ENCODE measurements at places on chromosomes 12 and 14. TPM values are rescaled to one million over a fixed set of nuclear protein-coding genes. Genes with fewer than 3 reads are reported as not detected.
A peak's percentile ranks its signal among the peaks of the same experiment; 100 is the strongest.

The SLC6A12 gene
- not detected for polyA plus RNA-seq

The SMOC1 gene
- 10.6 TPM for polyA plus RNA-seq

The RBP5 gene
- polyA plus RNA-seq = not detected

GRCh38 chr12:6074979-6075585 is 49.4 kb downstream of the VWF start:
- DNase-seq = no peak

The PIWIL1 gene
- not detected for polyA plus RNA-seq

DNA sequence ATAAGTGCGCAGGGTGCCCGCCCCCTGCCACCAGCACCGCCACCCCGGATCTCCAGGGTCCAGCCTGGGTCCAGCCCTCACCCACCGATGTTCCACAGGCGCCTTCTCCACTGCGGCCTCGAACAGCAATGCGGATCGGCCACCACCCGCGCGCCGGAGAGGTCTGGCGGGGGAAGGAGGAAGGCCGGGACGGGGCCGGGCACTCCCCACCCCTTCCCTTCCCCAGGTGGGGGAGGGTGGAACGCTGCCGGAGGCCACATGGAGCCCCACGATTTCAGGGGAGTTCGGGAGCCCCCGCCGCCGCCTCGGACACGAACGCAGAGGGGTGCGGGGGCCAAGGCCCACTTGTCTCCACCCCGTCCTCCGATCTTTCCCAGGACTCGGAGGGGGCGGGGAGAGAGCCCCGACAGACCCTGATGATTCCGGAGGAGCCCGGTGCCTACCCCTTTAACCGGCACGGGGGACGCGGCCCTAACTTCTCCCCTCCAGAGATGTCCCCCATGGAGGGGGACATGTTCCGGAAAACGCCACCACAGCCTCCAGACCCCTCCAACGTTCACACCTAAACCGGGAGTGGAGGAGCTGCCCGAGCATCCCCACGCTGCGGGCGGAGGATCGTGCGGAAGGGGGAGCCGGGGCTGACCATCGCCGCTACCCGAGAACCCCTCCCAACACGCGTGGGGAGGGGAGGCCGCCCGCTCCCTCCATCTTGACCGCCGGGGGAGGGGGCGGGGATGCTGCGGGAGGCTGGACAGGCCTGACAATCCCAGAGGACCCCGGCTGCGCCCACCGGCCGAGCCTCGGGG is 1.1 kb downstream of the ATXN2 start:
- peak; percentile 40 for DNase-seq

The SIX4 gene
- 4.2 TPM for polyA plus RNA-seq

DNA sequence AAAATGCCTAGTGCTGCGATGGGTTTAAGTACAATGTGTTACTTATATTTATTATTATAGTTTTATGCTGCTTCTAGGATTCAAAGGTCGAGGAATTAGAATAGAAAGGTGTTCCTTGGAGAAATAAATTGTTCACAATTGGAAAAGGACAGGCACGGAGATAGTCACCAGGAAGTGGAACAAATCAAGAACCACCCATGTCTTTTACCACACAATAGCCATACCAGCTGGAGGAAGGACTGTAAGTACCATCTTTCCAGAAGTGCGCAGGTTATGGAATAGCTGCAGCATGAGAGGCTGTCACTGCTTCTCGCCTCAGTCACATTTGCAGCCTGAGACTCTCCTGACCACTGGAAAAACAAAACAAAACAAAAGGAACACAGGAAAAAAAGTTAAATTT is 40.5 kb upstream of the MANSC4 start:
- no peak for DNase-seq

GRCh38 chr12:96215919-96216273 is 21.7 kb downstream of the ELK3 start:
- DNase-seq = no peak

The TAS2R42 gene
- not detected for polyA plus RNA-seq

The TC2N gene
- 7.7 TPM for polyA plus RNA-seq
